ENCODE measurements at places on chromosomes 7 and 10. TPM values are rescaled to one million over a fixed set of nuclear protein-coding genes. Genes with fewer than 3 reads are reported as not detected.

GRCh38 chr7:78690174-78690573 lies 763.3 kb downstream of the MAGI2 start:
- no peak for DNase-seq

DNA sequence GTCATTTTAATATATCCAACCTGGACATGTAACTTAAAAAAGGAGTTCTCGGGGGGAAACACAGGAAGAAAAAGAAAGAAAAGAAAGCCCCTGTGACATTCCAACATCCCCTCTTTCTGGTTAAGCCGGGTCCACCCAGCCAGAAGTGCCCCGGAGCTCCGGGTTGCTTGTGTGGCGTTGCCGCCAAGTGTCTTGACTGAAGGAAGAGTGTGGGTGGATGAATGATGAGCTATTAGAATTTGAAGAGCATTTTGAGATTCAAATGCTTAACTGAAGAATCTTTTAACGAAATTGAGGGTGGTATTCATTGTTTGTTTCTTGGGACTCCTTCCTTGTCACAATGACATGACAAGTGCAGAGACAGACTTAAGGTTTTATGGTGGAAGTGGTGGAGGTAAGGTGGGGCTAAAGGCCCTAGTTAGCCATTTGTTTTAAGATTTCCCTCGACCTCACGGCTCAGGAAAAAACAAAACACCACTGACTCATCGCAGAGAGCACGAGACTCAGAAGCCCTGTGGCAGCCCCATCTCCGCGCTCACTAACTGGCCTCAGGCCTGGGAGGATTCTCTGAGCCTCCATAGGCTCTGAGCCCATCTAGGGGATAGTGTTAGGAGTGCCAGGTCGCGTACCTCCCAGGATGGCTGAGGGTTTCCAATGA lies 1.8 kb upstream of the GLI3 start:
- peak; percentile 72 for DNase-seq

DNA sequence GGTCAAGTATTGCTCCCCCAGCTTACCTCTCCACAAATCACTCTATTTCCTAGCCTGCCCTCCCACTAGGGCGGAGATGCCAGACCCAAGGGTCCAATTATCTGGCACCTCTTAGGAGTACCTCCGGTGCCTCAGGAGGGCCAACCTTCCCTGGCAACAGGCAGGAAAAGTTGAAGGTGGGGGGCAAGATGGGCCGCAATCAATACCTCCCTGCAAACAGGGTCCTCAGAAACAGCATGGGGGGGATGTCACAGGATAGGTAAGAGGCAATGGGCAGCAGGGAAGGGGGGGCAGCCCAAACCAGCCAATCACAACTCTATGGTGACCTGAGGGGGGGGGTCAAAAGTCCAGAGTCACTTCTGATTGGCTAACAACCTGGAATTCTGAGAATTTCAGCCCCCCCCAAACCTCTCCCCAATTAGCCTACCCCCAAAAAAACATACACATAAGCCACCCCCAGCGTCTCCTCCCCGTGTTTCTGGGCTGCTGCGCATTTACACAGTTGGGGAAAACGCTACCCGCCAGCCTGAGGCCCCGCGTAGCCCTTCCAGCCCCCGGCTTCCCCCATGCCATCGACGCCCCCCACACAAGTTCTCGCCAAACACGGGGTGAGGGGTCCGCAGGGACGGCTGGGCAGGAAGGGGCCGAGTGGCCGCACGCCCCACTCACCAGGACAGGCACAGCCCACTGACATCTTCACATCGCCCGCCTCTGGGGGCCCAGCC lies 589 bp downstream of the LDB1 start:
- peak; percentile 72 for DNase-seq

- DNase-seq = no peak
These were observed 1650.5 kb upstream of the LRRTM3 start for GRCh38 chr10:65275296-65275695.

- no peak for DNase-seq
These were observed 31.9 kb downstream of the ADCY1 start for GRCh38 chr7:45606050-45606449.

GRCh38 chr7:70645279-70645678 lies 486.7 kb upstream of the GALNT17 start:
- no peak for DNase-seq

DNA sequence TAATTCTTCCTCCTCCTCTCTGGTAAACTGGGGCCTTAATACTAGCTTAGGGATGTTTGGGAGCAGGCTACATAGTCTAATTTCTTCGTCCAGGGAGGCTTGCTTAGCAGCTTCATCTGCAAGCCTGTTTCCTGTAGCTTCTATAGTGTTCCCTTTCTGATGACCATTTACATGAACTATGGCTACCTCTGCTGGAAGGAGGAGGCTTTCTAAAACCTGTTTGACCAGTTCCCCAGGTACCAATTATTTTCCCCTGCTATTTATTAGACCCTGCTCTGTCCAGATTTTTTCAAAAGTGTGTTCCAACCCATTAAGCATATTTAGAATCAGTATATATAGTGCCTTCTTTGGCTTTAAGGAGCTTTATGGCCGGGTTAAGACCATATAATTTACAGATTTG lies 38.8 kb upstream of the DNAH11 start:
- DNase-seq = peak; percentile 38

DNA sequence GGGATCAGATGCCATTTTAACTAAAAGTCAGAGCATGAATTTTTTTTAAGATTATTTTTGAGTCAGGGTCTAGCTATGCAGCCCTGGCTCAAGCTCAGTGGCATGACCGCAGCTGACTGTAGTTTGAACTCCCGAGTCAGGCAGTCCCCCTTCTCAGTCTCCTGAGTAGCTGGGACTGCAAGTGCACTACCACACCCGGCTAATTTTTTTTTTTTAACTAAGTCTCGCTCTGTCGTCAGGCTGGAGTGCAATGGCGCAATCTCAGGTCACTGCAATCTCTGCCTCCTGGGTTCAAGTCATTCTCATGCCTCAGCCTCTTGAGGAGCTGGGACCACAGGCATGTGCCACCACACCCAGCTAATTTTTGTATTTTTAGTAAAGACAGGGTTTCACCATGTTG lies 7.8 kb downstream of the TAS2R41 start:
- DNase-seq = no peak

- DNase-seq = peak; percentile 13
These were observed 199.1 kb upstream of the KCTD7 start for GRCh38 chr7:66429498-66430163.

- DNase-seq = no peak
These were observed 5.6 kb upstream of the TBX20 start for GRCh38 chr7:35259523-35259908.

GRCh38 chr10:119412244-119413092 lies 130.1 kb downstream of the RGS10 start:
- no peak for DNase-seq

DNA sequence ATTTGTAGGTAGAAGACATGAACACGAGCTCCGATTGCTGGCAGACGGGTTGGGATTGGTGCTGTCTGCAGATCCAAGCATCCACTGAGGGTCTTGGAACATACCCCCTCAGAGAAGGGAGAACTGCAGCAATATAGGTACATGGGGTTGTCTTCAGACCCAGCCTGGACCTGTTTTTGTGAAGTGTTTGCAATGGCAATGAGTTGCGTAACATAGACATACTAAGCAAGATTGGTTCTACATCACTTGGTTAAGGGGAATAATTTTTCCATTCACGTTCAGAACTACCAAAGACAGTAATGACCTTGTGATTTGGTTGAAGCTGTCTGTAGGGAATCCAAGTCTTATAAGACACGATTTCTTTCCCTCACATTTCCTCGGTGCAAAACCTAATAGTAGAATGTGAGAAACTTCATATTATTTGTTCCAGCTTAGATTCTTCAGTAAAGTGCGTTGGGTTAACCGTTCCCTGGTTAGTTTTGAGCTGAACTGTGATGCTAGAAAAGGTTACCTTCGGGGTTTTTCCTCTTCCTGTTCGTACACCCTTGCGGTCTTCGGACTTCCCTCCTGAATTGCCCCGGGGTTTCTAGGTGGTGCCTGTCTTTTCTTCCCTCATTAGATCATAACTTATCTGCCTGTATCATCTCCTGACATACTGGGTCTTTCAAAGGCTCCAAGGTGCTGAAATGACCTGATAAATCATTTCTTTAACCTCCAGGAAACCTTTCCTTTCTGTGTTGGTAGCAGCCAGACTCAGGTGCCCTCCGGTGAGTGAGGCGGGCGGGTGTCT lies 14.4 kb downstream of the PROSER2 start:
- DNase-seq = no peak

DNA sequence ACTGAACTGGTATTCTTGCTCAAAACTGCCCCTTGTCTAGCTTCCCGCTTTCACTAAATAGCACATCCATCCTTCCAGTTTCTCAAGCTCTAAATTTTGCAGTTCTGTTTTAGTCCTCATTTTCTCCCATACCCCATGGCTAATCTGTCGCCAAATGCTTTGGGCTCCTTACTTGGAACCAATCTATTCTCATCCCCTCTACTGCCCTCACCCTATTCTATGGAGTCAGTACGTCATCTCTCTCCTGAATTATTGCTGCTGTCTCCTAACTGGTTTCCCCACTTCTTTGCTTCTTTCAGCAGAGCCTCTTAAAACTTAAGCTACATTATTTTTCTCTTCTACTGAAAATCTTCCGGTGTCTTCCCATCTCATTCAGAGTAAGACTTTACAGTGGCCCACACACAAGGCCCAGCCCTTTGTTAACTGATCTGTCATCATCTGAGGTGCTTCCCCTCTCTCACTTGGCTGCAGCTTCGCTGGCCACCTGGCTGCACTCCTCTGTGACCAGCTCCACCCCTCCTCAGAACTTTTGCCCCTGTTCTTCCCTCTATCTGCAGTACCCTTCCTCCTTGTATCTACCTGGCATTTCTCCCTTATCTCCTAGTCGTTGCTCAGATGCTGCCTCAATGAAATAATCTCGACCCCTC lies 9.9 kb downstream of the STARD3NL start:
- DNase-seq = no peak

DNA sequence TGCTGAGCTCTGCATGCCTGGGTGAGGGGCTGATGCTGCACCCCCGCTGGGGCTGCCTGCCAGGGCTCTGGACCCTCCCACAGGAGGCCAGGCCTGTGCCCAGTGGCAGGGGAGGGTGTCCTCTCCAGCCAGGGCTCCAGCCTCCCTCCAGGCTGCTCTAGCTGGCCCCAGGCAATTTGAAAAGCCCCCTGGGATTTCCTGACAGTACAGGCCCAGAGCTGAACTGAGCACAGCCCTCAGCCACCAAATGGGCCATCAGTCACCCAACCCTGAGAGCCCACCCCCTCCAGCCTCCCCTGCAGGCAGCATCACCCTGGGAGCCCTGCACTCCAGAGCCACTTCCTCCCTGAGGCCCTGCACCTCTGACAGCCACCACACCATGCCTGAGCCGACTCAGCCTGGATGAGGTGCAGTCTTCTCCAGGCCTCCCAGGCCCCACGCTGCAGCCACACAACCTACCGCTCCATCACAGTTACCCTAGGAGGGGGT lies 101.8 kb upstream of the RET start:
- no peak for DNase-seq

- DNase-seq = no peak
These were observed 42.0 kb downstream of the FAM13C start for GRCh38 chr10:59320355-59320754.

DNA sequence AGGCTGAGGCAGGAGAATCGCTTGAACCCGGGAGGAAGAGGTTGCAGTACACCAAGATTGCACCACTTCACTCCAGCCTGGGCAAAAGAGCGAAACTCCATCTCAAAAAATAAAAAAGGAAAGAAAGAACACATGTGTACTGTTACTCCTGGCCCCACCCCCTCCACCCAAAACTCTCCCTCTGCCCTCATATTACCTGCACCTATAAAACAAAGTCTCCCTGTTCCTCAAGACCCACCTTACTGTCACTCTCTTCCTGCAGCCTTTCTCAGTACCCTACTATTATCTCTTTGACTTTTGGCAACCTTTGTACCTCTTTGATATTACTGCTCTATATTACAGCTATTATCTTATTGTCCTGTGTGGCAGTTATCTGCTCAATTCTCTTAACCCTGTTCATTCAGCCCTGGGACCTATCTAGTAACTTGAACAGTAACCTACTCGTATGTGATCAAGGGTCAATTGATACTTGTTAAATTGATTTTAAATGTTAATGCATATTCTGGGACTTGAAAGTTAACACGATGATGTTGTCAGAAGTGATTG lies 68.5 kb upstream of the CAPZA2 start:
- DNase-seq = no peak

Gene KLF14
- not detected for total RNA-seq

Gene DMBT1
- 0.33 TPM for total RNA-seq

Gene LRRC4
- total RNA-seq = under 0.01 TPM

Gene NKX1-2
- total RNA-seq = 5.2 TPM

Gene FEZF1
- total RNA-seq = not detected

Gene SEMA3E
- total RNA-seq = 10.3 TPM

Gene TRIL
- 4.5 TPM for total RNA-seq

Data from mammary epithelial cell (primary cell).